ENCODE measurements at places on chromosomes 2 and 18. TPM values are rescaled to one million over a fixed set of nuclear protein-coding genes. Genes with fewer than 3 reads are reported as not detected.

Gene STAMBP
- 44.3 TPM for polyA plus RNA-seq

GRCh38 chr18:58285449-58286130 lies 241.6 kb downstream of the NEDD4L start:
- no peak for DNase-seq

GRCh38 chr18:14969500-14969899 lies 221.5 kb downstream of the ANKRD30B start:
- no peak for DNase-seq

GRCh38 chr2:207167099-207167923 lies 1.6 kb upstream of the KLF7 start:
- no peak for DNase-seq

DNA sequence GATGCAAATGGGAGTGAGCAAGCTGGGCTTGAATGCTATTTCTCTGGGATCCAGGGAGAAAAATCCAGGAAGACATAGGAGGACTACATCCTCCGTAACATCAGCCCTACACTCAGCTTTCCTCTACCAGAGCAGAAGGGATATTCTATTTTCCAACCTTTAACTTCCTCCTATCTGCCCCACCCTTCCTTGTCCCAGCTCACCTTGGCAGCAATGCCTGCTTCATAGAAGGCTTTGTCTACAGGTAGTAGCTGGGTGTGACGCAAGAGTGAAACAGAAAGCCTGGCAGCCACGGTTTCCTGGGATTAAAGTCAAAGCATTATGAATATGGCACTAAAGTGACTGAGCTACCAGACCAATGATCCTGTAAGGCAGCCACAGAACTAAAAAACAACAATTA lies 3.9 kb downstream of the KRTCAP3 start:
- no peak for DNase-seq

- DNase-seq, result no peak
These were observed 16.0 kb upstream of the FAM124B start for GRCh38 chr2:224417947-224418346.

- DNase-seq, result peak; percentile 48
These were observed 9.2 kb downstream of the HS6ST1 start for GRCh38 chr2:128309280-128310093.
